CD4-positive, alpha-beta memory T cell (primary cell): ENCODE measurements at places on chromosomes 13 and 19.

- no peak for DNase-seq
These were observed 1034.7 kb downstream of the SLITRK1 start for GRCh38 chr13:82847595-82847994.

GRCh38 chr13:106526738-106527444 lies 8.6 kb downstream of the EFNB2 start:
- no peak for DNase-seq

GRCh38 chr19:47878906-47879305 lies 7.2 kb downstream of the SULT2A1 start:
- DNase-seq, result no peak

GRCh38 chr19:13929340-13929739 lies 8.9 kb downstream of the PODNL1 start:
- DNase-seq, result no peak

- no peak for DNase-seq
These were observed 13.5 kb downstream of the KCTD12 start for GRCh38 chr13:76872675-76873074.

GRCh38 chr13:94395860-94396259 lies 83.6 kb downstream of the DCT start:
- DNase-seq, result no peak

- DNase-seq, result no peak
These were observed 6.6 kb downstream of the PPP2R1A start for GRCh38 chr19:52196256-52196967.

DNA sequence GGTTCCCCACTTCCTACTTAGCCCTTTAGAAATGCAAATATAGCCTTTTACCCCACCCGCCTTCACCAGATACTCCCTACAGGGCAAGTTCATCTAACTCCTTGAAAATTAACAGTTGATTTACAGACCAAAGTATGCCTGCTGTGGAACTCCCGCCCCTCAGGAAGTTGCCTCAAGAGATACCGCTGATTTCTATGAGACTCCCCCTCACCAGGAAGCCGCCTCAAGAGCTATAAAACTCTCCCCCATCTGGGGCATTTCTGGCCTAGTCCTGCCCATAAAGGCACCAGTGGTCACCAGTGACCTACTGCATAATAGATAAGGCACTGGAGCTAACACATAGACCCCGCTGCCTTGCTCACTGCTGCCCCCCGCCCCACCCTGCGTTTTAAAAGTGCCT lies 201.7 kb upstream of the UBL3 start:
- DNase-seq, result no peak

GRCh38 chr19:22783651-22784410 lies at the start of gene ZNF99:
TSS of gene ZNF99 (minus strand) at chr19:22784151. CDS start at chr19:22784016, 135 bp downstream.
- no peak for DNase-seq
